Large intestine (tissue), 12 donors: ENCODE measurements at places on chromosomes 5 and 9.

GRCh38 chr5:177107159-177107558 lies 20.4 kb downstream of the FGFR4 start:
- no peak for DNase-seq

DNA sequence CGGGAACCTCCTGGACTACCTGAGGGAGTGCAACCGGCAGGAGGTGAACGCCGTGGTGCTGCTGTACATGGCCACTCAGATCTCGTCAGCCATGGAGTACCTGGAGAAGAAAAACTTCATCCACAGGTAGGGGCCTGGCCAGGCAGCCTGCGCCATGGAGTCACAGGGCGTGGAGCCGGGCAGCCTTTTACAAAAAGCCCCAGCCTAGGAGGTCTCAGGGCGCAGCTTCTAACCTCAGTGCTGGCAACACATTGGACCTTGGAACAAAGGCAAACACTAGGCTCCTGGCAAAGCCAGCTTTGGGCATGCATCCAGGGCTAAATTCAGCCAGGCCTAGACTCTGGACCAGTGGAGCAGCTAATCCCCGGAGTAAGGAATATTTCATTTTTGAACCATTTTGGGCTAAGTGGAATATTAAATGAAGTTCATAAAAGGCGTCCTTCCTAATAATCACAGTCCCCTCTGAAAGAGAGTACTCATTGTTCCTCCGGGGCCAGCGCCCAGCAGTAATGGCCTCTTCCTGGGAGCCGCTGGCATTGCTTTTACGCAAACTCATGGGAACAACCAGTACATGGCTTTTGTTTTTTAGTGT lies 23.6 kb downstream of the QRFP start:
- DNase-seq: no peak

DNA sequence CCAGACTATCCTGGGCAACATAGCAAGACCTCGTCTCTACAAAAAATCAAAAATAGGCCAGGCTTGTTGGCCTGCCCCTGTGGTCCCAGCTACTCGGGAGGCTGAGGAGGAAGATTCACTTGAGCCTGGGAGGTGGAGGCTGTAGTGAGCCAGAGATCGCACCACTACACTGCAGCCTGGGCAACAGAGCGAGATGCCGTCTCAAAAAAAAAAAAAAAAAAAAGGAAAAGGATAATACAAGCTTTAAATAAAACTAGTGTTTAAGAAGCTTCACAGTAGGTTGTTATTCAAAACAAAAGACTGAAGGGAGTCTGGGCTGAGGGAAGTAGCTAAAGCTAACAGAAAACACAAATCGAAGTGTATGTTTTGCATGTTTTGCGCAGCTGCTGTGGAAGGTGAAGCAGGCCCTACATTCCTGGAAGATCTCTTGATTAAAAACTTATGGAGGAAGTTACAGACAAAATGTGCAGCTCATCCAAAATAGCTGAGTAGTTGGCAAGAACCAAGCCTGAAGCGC lies 581 bp upstream of the C9orf40 start:
- DNase-seq: peak; percentile 43

DNA sequence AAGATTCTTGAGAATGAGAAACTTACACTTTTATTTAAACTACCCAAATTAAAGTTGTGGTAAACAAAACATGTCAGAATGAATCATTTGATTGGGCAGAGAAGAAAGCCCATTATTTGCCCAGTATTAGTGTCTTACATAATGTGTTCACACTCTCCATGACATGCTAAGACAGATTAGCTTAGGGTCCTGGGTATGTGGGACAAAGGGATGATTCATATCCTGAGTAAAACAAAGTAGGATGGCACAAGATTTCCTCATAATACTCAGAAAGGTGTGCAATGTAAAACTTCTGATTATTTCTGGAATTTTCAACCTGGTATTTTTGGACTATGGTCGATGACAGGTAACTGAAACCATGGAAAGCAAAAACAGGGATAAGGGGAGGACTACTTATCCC lies 183.9 kb upstream of the POU5F2 start:
- no peak for DNase-seq
